CD4-positive, alpha-beta T cell treated with Interferon alpha-2 for 1 hour (primary cell): ENCODE measurements at places on chromosomes 6 and 20.
A peak's percentile ranks its signal among the peaks of the same experiment; 100 is the strongest.

- no peak for DNase-seq
Observed at GRCh38 chr20:51439160-51439689, 103.3 kb downstream of the NFATC2 start.

- no peak for DNase-seq
Observed at GRCh38 chr6:161435748-161436070, 161.8 kb upstream of the AGPAT4 start.

GRCh38 chr6:168950858-168951214, 302.8 kb downstream of the THBS2 start:
- DNase-seq = no peak

DNA sequence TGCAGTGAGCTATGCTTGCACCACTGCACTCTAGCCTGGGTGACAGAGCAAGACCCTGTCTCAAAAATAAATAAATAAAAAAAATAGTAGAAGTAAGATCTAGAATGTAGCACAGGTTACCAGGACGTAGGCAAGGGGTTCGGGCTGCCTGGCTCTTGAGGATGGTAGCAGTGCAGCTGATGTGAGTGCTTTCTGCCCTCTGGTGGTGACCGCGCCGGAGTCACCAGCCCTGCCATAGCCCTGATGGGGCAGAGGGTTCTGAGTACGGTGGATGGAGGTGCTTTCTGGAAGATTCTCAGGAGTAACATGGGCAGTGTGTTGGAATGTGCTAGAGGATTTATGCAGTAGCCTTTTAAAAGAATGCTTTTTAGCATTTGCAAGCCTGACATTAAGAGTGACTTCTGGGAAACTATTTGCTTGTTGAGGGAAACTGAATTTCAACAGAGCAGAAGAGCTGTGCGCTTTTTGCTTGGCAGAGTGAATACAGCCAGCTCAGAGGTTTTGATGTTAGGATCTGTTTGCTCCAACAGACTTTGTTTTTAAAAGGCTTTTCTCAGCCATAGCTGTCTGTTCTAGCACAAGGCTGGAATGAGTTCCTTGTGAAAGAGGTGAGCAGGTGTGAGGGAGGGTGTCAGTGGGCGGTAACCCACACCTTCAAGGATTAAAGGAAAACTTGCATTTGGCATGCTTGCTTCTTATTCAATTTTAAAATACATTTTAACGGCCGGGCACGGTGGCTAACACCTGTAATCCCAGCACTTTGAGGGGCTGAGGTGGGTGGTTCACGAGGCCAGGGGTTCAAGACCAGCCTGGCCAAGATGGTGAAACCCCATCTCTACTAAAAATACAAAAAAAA, 65.9 kb downstream of the PTPN1 start:
- DNase-seq = peak; percentile 71

DNA sequence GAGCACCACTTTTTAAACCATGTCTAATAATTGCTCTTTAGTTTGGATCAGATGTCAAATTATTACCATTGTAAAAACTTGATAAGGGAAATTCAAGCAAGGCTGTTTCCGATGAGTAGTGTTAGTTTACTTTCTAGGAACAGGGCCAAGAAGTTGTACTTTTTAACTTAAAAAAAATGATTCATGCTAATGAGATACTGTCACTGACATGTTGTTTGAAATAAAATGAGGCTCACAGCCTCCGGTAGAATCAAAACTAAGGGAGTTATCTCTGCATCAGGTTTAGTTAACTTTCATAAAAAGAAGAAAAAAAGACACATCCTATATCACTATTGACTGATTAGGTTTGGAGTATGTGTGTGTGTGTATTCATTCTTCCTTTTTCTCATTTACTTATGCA, 55.2 kb upstream of the SUPT3H start:
- no peak for DNase-seq

GRCh38 chr6:159085396-159085895, 40.7 kb upstream of the TAGAP start:
- DNase-seq = no peak

- DNase-seq = no peak
Observed at GRCh38 chr20:826695-827323, 6.7 kb upstream of the FAM110A start.

DNA sequence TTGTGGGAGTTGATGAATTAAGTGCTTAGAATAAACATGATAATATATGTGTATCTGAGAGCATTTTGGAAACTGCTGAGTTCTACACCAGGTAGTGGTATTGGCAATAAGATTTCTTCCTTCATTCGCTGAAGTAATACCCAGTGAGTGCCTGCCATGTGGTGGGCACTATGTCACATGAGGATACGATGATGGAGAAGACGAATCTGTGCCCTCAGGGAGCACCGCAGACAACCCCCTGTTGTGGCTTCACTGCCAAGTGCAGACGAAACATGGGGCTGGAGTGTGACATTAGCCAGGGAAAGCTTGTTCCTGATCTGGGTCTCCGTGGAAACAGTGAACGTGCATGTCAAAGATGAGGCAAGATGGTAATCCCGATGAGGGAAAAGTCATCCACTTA, 7.9 kb downstream of the ZNF76 start:
- no peak for DNase-seq

DNA sequence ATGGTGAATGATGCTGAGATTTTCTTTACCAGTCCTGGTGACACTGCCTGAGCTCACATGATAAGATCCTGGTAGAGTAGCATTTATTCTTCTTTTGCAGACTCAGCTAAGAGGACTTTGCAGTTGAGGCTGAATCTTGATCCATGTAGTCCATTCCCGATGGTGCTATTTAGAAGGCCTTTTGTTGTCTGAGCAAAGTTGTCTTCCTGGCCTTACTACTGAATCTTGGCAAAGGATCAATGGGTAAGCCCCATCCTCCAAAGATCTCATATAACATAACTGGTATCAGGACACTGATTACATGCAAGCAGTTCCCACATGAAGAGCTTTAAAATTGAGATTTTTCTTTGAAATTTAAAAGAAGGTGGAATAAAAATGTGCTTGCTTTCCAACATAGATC, 291.6 kb downstream of the SOX4 start:
- DNase-seq = no peak

- DNase-seq = no peak
Observed at GRCh38 chr6:44349904-44350649, 7.6 kb downstream of the SPATS1 start.

- no peak for DNase-seq
Observed at GRCh38 chr6:83071023-83071422, 3.6 kb downstream of the DOP1A start.

DNA sequence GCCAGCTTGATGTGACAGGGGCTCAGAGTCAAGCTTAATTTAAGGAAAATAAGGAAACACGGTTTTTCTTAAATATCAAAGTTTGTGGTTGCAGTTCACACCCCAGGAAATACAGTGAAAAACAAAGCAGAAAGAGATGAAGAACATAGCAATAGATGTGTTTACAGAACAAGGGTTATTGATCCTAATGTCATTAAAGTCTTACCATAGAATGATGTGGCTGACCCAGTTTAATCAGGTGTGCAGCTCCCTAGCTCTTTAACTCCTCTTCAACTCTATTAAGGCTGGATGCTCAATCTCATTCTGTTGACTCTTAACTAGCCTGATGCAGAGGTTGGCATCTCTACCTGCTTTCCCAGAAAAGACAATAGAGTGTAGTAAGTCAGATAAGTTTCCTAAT, 7.5 kb upstream of the GTF3C6 start:
- DNase-seq = no peak

DNA sequence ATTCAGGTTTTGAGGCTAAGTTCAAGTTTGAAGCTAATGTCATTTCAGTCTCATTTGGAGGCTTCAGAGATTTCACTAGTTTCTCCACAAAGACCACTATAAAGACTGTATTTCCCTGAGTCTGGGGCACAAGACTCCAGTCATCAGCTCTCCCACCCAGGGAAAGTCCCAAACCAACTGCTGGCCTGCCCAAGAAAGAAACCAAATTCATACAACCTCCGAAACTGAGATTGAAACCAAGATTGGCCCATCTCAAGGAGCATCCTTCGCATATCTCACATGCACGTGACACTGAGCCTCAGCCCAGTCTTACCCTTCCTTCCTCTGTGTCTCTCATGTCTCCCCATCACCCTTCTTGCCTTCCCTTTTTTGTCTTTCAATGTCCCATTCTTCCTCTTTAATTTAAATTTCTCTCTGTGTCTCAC, 3.5 kb upstream of the LTA start:
- peak; percentile 89 for DNase-seq

GRCh38 chr6:141472162-141472928, 660.4 kb upstream of the GJE1 start:
- no peak for DNase-seq

- DNase-seq = no peak
Observed at GRCh38 chr20:12175538-12175937, 257.8 kb downstream of the BTBD3 start.

GRCh38 chr20:53581444-53582250, 12.0 kb downstream of the ZNF217 start:
- no peak for DNase-seq

GRCh38 chr20:37346535-37347346, 801 bp downstream of the SRC start:
- DNase-seq = no peak

GRCh38 chr6:42038811-42039408, 11.4 kb upstream of the TAF8 start:
- DNase-seq = no peak

DNA sequence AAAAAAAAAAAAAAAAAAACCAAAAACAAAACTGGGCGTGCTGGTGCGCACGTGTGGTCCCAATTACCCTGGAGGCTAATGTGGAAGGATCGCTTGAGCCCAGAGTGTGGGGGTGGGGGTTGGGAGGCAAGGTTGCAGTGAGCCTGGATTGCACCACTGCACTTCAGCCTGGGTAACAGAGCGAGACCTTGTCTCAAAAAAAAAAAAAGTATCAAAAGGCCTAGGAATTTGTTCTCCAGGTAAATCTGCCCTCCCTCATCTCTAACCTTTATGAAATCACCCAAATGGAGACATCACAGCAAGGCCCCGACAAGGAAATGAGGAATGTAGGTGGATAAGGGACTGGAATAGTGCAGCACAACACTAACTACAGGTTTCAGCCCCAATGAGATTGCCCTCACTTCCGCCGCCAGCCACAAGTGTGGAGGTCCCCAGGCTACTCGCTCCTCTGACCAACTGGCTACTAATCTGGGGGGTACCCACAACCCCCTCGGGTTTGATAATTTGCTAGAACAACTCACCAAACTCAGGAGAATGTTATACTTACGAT, 36.8 kb upstream of the DDR1 start:
- DNase-seq = no peak

- no peak for DNase-seq
Observed at GRCh38 chr6:120111001-120111400, 761.4 kb upstream of the MAN1A1 start.

- DNase-seq = no peak
Observed at GRCh38 chr20:63829945-63830835, 874 bp downstream of the ZBTB46 start.

DNA sequence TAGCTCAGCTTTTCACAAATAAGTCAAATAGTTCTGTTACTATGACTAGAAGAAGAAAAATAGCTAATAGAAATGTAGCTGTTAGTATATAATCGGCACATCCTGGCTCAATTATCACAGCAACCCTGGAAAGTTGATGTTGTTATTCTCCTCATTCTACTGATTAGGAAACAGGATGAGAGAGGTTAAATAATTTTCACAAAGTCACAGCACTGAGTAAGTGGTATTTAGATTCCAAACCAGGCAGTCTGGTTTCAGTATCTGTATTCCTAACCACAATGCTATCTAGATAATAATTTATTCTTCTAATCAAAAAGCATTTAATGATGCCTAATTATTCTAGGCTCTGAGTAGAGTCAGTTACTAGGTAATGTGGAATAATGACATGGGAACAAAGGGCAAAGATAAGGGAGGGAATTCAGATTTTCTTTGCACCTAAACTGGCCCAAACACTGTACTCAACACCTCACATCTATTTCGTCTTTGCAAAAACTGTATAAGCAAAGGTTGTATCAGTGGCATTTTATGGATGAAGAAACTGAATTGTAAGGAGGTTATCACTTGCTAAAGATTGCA, 51.3 kb downstream of the PDE7B start:
- no peak for DNase-seq

- no peak for DNase-seq
Observed at GRCh38 chr6:109676724-109677123, 14.3 kb downstream of the AK9 start.

DNA sequence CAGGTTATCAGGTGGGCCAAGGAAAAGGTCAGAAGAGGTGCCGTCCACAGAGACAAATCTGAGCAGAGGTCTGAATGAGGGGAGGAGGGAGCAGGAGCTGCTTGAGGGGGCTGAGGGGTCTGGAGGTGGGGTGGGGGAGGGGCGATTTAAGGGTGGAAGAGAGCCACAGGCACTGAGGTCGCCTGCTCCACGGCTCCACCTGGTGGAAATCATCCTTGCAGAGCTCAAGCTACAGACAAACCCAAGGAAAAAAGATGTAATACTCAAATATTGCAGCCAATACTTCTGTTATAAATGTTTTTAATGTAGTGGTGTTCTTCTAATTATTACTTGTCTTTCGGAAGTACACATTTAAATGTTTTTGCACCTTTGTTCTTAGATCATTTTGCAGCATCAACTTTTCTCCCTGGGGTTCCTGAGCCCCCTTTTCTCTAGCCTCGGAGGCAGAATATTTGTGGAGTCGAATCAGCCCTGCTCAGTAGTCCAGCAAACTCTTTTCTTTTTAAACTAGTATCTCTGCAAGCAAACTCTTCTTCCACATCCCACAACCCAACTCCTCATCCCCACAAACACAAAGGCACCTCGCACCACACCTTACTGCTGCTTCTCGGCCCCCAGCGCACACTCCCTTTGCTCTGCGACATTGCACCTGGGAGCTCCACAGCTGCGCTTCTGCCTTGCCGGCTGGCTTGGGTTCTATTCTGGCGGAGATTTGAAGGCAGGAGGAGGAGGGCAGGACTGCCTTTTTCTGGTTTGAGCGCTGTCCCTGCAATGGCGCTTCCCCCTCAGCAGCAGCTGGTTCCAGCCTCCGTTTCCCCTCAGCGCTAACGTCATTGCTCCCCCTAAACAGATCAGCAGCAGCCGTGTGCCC, 51.0 kb upstream of the TFAP2A start:
- no peak for DNase-seq

- DNase-seq = no peak
Observed at GRCh38 chr6:117237561-117237960, 27.8 kb upstream of the VGLL2 start.

- no peak for DNase-seq
Observed at GRCh38 chr20:38029453-38029852, 3.8 kb downstream of the TTI1 start.

DNA sequence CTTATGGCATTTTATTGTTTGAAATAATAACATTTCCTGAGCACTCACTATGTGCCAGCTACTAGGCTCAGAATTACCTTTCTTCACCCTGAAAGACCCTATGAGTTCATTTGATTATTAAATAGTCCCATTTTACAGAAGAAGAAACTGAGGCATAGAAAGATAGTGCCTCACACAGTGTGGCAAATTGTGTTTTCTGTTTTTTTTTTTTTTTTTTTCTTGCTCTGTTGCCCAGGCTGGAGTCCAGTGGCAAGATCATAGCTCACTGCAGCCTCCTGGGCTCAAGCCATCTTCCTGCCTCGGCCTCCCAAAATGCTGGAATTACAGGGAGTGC, 59.7 kb upstream of the PTPN1 start:
- no peak for DNase-seq

- no peak for DNase-seq
Observed at GRCh38 chr20:19911810-19912382, 105.3 kb upstream of the NAA20 start.

- DNase-seq = no peak
Observed at GRCh38 chr6:71706523-71706922, 179.8 kb upstream of the RIMS1 start.
